ENCODE measurements at places on chromosomes 6 and 20.
A peak's percentile ranks its signal among the peaks of the same experiment; 100 is the strongest.

GRCh38 chr6:49513153-49513989, 13.6 kb downstream of the GLYATL3 start:
- DNase-seq, result no peak

- DNase-seq, result no peak
Observed at GRCh38 chr6:168711049-168711640, 270.2 kb downstream of the SMOC2 start.

DNA sequence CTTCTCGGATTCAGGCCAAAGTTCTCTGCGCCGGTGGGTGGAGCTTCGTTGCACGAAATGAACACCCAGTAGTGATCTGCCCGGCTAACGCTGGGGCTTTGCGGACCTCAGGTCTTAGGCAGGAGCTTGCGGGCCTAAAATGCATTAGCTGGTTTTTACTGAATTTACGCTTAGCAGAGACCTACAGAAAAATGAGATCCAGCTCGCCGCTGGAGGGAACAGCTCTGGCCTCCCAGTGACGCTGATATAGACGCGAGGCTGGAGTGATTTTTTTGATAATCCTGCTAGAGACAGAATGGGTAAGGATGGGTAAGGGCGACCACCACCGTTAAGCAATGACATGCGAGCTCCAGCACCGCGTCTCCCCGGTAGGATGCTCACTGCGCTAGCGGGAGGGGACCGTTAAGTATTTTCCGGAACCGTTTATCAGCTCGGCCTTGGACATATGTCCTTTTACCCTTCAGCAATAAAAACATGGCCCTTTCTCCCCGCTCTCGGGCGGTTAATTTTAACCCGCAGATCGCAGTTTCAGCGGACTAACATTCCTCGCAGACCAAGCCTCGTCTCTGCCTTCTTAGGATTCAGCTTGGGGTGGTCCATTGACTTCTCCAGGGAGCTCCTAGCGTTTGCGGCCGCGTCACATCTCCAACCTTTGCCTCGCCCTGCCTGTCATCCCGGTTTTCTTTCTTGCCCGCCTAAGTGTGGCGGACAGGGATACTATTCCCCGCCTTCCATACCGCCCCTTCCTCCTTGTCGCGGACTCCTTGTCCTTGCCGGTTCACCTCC, 109.3 kb downstream of the GPX5 start:
- no peak for DNase-seq

- no peak for DNase-seq
Observed at GRCh38 chr6:162178266-162178665, 549.3 kb downstream of the PRKN start.

DNA sequence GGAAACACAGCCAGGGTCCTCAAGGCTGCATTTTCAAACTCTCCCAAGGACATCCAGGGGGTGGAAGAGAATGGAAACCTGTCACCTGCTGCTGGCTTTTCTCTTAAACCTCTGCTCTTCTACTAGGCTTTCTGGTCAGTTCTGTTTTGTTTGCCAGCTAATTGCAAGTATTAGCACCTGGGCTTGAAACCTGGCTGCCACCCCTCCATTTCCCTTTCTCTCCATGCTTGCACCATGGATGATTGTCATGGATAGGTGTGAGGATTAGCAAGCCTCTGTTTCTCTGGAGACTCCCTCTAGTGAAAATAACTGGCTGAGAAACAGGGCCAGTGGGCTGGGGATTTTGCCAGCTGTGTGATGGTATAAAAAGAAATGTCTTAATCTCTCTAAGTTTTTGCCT, 33.0 kb upstream of the GPR6 start:
- DNase-seq, result no peak

DNA sequence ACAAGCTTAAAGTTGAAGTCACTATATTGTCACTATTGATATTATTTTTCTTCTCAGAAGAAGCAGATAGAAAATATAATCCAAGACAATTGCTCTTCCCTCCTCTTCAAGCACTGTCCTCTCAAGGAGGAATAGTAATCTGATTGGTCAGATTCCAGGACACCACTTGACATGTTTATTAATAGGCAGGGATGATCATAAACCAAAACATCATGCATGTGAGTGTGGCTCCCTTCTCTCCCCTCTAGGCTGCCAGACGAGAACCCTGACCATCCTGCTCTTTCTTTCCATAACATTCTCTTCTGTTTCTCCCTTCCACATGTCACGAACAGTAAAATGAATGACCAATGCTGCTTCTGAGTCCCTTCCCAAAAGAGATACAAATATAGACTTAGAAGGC, 7.5 kb downstream of the ATG5 start:
- no peak for DNase-seq

GRCh38 chr6:159689001-159689400, 4.0 kb downstream of the SOD2 start:
- no peak for DNase-seq

DNA sequence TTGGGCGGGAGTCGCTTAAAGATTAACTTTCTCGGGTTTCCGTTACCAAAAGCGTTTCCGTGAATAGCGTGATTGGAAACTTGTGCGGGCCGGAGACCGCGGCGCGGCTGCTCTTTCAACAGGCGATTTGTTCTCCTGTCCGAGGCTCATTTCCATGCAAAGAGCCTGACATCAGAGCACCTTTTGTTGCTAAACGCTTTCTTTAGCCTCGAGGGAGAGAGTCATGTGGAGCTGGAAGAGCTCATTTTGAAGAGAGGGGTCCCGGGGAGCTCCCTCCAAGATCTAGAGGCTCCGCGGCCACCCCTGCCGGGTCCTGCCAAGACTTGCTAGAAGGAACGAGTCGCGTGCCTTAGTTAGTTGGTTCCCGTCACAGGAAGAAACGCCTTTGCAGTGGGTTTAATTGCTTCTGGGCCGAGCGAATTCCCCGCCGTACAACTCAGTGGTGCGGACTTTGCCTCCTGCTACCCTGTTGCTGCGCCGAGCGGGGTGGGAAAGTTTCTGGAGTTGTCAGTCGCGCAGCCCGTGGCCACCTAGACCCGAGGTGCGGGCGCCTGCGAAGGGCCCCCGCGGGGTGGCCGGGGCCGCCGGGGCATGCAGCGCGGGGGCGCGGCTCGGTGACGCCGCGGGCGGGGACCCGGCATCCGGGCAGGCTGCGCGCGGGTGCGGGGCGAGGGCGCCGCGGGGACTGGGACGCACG, at the start of gene SASH1:
TSS of gene SASH1 (plus strand) at position 489 of the 697 bp plus-strand sequence. CDS start 230 bp downstream, outside the sequence.
- DNase-seq, result peak; percentile 81

DNA sequence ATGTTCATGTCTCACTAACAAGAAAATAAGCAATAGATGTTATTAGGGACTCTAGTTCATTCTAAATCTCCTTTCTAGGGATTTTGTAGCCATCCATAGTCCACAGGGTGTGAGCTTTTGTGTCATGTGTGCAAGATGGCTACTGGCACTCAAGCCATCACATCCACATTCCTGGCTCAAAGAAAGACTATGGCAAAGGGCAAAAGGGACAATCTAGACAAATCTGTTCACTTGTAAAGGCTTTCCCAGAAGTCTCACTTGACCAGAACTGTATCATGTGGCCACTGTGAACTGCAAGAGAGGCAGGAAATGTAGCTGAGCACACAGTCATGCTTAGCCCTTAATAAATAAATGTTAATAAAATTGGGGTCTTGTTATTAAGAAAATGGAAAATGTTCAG, 212.6 kb upstream of the EXOC2 start:
- DNase-seq, result no peak

Data from suprapubic skin (tissue), 4 donors.